ENCODE measurements at places on chromosomes 6 and 20. TPM values are rescaled to one million over a fixed set of nuclear protein-coding genes. Genes with fewer than 3 reads are reported as not detected.

The BMP5 gene
- total RNA-seq, result 0.21 TPM

The KCNK5 gene
- not detected for total RNA-seq

- DNase-seq, result peak; percentile 63
These were observed 6.0 kb downstream of the ENPP3 start for GRCh38 chr6:131642987-131643611.

GRCh38 chr6:46024124-46024769, 8.6 kb upstream of the CLIC5 start:
- no peak for DNase-seq

DNA sequence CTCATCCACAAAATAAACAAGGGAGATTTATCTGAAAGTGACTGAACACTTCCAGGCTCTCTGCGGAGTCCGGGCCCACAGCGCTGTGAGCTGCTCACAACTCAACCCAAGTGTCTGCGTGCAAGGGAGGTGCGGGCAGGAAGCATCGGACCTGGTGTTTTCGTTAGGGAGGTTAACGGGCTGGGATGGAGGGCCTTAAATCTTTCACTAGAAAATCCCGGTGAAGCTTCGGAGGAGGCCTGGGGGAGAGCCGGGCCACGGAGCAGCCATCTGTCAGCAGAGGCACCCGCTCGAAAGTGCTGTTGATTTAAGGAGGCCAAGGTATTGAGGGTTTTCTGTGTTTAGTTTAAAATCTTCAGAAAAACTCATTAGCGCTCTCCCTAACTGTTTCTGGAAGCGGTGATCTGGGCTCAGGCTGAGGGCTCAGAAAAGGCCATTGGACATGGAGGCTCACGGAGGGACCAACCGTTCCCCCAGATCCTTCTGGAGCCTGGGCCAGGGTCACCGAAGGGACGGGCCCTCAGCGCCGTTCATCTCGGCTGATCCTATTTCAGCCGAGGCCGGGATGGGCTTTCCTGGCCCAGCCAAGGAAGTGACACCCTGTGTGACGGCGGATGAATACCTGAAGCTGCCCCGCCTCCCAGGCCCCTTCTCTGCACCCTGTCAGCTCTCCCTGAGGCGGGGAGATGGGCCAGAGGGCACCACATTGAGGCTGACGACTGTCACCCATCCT, 20.7 kb downstream of the GATA5 start:
- no peak for DNase-seq

DNA sequence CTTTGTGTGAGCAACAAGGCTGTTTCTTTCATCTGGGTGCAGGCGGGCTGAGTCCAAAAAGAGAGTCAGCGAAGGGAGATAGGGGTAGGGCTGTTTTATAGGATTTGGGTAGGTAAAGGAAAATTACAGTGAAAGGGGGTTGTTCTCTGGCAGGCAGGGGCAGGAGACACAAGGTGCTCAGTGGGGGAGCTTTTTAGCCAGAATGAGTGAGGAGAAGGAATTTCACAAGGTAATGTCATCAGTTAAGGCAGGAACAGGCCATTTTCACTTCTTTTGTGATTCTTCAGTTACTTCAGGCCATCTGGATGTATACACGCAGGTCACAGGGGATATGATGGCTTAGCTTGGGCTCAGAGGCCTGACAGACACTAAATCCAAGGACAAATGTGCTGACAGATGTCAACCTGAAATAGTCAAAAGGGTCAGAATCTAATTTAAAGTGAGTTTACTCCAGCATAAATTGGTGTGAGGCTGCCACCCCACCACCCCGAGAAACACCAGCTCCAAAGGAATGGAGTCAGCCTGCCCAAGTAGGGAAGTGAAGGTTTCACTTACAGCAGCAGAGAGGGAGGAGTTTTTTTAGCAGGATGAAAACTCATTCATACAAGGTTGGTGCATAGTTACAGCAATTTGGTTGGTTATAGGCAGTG, 560.0 kb upstream of the CDH4 start:
- DNase-seq, result no peak

GRCh38 chr20:3312940-3313682, 74.1 kb upstream of the SLC4A11 start:
- no peak for DNase-seq

- no peak for DNase-seq
These were observed 32.7 kb downstream of the CENPW start for GRCh38 chr6:126372626-126373025.

GRCh38 chr6:6470123-6470522, 118.4 kb upstream of the LY86 start:
- DNase-seq, result no peak

DNA sequence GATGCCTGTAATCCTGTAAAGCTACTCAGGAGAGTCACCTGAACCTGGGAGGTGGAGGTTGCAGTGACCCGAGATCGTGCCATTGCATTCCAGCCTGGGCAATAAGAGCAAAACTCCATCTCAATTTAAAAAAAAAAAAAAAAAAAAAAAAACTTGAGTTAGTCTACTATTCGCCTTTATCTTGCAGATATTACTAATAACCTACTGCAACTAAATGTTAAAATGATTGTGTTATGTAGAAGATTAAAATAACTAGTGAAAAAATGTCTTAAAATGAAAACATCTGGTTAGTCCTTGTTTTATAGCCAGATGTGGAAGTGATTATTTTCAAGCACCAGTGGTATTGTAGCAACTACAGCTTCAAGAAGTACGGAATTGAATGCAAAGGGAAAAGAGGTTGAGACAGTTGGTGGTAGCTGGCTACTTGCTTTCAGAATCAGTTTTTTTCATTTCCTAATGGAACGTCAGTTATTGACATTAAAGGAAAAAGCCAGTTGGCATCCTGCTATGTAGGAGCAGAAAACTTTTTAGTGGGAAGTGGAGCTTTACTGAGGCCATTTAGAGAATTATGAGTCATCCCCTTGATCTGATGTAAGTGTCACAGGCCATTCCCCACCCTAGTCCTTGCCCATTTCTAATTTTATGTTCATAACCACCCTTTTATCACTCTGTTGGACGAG, 43.8 kb upstream of the DYNLRB1 start:
- DNase-seq, result no peak

Data from dorsolateral prefrontal cortex (tissue), 122 donors.